ENCODE measurements at places on chromosomes 5 and 9. TPM values are rescaled to one million over a fixed set of nuclear protein-coding genes. Genes with fewer than 3 reads are reported as not detected.

GRCh38 chr9:127862075-127863011 is 7.9 kb upstream of the ENG start:
- peak overlapping the region; percentile 30 for H3K27ac ChIP-seq
- H3K36me3 ChIP-seq: no peaks in the 10 kb centered on the region
- H3K4me1 ChIP-seq: peaks cover 26% of the 10 kb centered on the region

DNA sequence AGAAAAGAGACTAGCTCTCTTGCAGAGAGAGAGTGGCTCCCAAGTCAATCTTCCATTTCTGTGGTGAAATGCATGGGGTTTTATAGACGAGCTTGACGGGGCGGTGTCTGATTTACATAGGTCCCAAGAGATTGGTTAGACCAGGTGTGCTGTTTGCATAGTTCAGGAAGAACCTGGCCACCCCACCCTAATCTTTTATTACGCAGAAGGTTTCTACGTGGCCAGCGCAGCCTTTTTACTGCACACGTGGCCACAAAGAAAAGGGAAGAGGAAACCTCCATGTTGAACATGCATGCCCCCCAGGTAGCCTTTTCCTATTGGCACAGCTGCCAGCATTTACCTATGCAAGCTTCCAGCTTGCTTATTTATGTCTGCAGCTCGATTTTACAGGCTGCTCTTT is 92.1 kb downstream of the CAVIN4 start:
- no peak for DNase-seq
- H3K27ac ChIP-seq: no peak overlapping the region
- H3K4me1 ChIP-seq: no peaks in the 10 kb centered on the region
- no peaks in the 10 kb centered on the region for H3K27me3 ChIP-seq
- no peaks in the 10 kb centered on the region for H3K36me3 ChIP-seq
- no peak overlapping the region for H3K4me3 ChIP-seq

GRCh38 chr9:135300346-135301141 is 179.0 kb upstream of the PPP1R26 start:
- no peaks in the 10 kb centered on the region for H3K27me3 ChIP-seq
- H3K27ac ChIP-seq: no peak overlapping the region
- peaks cover 31% of the 10 kb centered on the region for H3K4me1 ChIP-seq

GRCh38 chr9:92723801-92724323 is 40.8 kb downstream of the BICD2 start:
- no peaks in the 10 kb centered on the region for H3K27me3 ChIP-seq
- H3K27ac ChIP-seq: no peak overlapping the region
- peaks cover 29% of the 10 kb centered on the region for H3K36me3 ChIP-seq
- no peaks in the 10 kb centered on the region for H3K4me1 ChIP-seq

- peaks cover 25% of the 10 kb centered on the region for H3K4me1 ChIP-seq
- H3K36me3 ChIP-seq: no peaks in the 10 kb centered on the region
Measured at GRCh38 chr5:145506185-145506850, 328.8 kb downstream of the PRELID2 start.

- H3K4me1 ChIP-seq: peaks cover 5% of the 10 kb centered on the region
- peaks cover 1% of the 10 kb centered on the region for H3K36me3 ChIP-seq
- H3K4me3 ChIP-seq: no peak overlapping the region
- no peak overlapping the region for H3K27ac ChIP-seq
- DNase-seq: no peak
Measured at GRCh38 chr9:97487861-97488260, 13.6 kb upstream of the TMOD1 start.

GRCh38 chr5:54769072-54769471 is 216.3 kb downstream of the ESM1 start:
- H3K36me3 ChIP-seq: no peaks in the 10 kb centered on the region
- no peak for DNase-seq
- no peaks in the 10 kb centered on the region for H3K4me1 ChIP-seq

DNA sequence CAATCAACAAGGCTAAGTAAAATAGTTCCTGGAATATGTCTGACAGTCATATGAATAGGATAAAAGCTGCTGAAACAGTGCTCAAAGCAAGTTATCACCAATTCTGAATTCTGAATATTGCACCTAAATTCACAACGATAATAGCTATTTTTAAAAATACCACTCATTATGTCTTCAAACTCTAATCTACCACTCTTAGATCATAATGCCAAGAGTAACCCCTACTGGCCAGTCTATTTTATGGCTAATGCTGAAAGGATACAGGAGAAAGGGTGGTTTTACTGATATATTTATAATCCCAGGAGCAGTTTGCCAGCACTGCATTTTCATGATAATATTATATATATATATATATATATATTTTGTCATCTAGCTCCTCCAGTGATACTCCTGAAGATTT is 232.8 kb downstream of the PDE4D start:
- H3K36me3 ChIP-seq: no peaks in the 10 kb centered on the region
- no peaks in the 10 kb centered on the region for H3K4me1 ChIP-seq
- no peaks in the 10 kb centered on the region for H3K27me3 ChIP-seq
- DNase-seq: no peak

DNA sequence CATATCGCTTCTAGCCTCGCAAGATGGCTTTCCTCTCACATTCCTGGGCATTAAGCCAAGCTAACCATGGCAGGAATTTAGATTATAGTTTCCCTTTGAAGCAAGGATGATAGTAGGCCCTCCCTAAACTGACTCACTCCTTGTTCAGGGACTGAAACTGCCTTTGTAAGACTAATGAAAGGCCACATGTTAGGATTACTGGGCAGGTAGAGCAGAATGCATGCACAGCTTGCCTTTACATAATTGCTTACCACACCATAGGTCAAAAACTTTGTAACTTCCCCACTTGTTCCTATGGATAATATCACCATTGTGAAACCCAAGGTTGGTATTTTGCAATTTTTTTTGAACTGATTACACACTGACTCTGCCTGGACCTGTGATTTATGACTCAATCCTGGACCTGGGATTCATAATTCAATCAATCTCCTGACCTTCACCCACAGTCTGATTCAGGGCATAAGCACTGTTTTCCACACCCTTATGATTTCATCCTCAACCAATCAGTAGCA is 41.0 kb upstream of the PRDM9 start:
- DNase-seq: no peak
- no peak overlapping the region for H3K27ac ChIP-seq
- no peaks in the 10 kb centered on the region for H3K27me3 ChIP-seq
- H3K36me3 ChIP-seq: no peaks in the 10 kb centered on the region
- no peaks in the 10 kb centered on the region for H3K4me1 ChIP-seq

GRCh38 chr5:148846930-148847329 is 20.5 kb downstream of the ADRB2 start:
- no peak overlapping the region for H3K27ac ChIP-seq
- no peaks in the 10 kb centered on the region for H3K27me3 ChIP-seq
- no peak overlapping the region for H3K4me3 ChIP-seq
- no peak for DNase-seq

TAF11L5 gene
- total RNA-seq: not detected

PDE8B gene
- 15.8 TPM for total RNA-seq

C5orf46 gene
- not detected for total RNA-seq

ADAM19 gene
- 1.6 TPM for total RNA-seq

KIF27 gene
- 6.0 TPM for total RNA-seq

Measured in body of pancreas (tissue), 4 donors.